ENCODE measurements at places on chromosomes 5 and 9. TPM values are rescaled to one million over a fixed set of nuclear protein-coding genes. Genes with fewer than 3 reads are reported as not detected.

DNA sequence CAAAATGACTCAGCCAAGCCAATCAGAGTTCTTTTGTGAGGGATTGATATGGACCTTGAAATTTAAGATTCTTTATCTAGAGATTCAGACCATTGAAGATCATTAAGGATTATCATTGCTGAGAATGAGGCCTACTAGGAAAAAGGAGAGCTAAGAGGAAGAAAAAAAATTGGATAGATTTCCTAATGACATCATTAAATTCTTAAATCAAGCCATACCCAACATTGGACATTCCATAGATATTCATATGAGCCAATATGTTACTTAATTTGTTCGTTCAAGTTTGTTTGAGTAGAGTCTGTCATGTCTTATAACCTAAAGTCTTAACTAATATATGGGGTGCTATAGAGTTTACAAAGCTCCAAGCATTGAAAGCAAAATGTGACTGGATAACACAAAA lies 727.9 kb upstream of the SEMA6A start:
- H3K27ac ChIP-seq, result no peak overlapping the region
- no peak for DNase-seq
- no peak overlapping the region for H3K4me3 ChIP-seq
- H3K36me3 ChIP-seq, result no peaks in the 10 kb centered on the region

DNA sequence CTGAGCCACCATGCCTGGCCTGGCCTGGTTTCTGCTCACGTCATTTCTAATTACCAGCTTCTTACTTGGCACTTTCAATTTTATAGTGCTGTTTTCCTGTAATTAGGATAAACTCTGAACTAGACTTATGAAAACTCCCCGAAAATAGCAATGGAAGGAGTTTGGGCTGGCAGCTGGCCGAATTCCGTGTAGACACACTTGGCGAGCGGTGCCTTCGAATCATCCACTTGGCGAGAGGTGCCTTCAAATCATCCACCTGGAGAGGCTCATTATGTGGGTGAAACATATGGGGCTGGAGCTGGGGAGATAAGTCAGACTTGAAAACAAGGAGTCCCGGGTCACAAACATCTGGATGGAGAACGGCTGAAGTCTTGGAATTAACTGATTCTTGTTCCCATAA lies 203.7 kb downstream of the ROR2 start:
- no peak overlapping the region for H3K4me3 ChIP-seq
- H3K36me3 ChIP-seq, result no peaks in the 10 kb centered on the region
- H3K4me1 ChIP-seq, result no peaks in the 10 kb centered on the region

Gene PCDHB10
- 7.0 TPM for total RNA-seq

Gene ALDH7A1
- 85.5 TPM for total RNA-seq

- H3K4me3 ChIP-seq, result no peak overlapping the region
- DNase-seq, result no peak
- no peaks in the 10 kb centered on the region for H3K4me1 ChIP-seq
- H3K36me3 ChIP-seq, result peaks cover 3% of the 10 kb centered on the region
- H3K27me3 ChIP-seq, result no peaks in the 10 kb centered on the region
These were observed 51.8 kb downstream of the MRPS27 start for GRCh38 chr5:72268260-72268659.

- H3K27ac ChIP-seq, result no peak overlapping the region
- no peaks in the 10 kb centered on the region for H3K4me1 ChIP-seq
- DNase-seq, result no peak
These were observed 149.2 kb upstream of the CYLC2 start for GRCh38 chr9:102845827-102846371.

Gene FANCG
- total RNA-seq, result 14.1 TPM
